ENCODE measurements at places on chromosomes 6 and 20.
A peak's percentile ranks its signal among the peaks of the same experiment; 100 is the strongest.

- no peak for DNase-seq
These were observed 1.9 kb downstream of the GINM1 start for GRCh38 chr6:149567945-149568585.

- no peak for DNase-seq
These were observed 8.0 kb downstream of the RNF217 start for GRCh38 chr6:124970243-124970642.

DNA sequence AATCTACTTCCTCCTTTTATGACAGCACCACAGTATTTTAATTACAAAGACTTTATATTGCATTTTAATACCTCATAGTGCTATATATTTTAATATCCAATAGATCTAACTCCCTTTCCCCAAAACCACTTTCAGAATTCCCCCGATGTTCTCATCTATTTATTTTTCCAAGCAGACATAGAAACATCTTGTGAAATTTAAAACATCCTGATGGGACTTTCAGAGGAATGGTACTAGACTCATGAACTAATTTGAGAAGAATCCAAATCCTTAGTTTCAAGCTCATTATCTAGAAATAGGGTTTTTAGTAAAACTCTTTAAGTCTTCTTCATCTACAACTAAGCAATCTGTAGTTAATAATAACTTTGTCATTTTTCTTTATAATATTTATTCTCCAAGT is 97.0 kb downstream of the TRERF1 start:
- no peak for DNase-seq

GRCh38 chr20:25293507-25293906 is 45.6 kb downstream of the PYGB start:
- DNase-seq = no peak

DNA sequence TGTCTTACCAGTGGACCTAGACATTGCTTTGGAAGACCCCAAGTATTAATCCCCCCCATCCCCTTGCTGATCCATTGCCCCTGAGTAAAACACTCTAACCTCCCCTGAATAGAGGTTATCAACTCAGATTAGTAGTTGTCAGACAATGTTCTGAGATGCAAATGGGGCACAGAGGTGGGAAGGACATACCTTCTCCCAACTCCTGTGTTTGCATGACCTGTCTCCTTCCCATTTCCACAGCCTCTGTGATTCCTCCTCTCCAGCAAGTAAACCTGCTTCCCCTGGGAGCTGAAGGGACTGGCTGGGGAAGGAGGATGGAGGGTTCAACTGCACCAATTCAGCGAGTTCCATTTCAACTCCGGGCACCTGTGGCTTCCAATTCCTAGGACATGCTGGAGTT is 199.8 kb upstream of the SASH1 start:
- no peak for DNase-seq

- no peak for DNase-seq
These were observed 39.6 kb upstream of the HS3ST5 start for GRCh38 chr6:114382406-114382805.

GRCh38 chr6:146857980-146858347 is 259.2 kb downstream of the ADGB start:
- peak; percentile 57 for DNase-seq

- no peak for DNase-seq
These were observed 105.1 kb downstream of the UTRN start for GRCh38 chr6:144390202-144390601.

DNA sequence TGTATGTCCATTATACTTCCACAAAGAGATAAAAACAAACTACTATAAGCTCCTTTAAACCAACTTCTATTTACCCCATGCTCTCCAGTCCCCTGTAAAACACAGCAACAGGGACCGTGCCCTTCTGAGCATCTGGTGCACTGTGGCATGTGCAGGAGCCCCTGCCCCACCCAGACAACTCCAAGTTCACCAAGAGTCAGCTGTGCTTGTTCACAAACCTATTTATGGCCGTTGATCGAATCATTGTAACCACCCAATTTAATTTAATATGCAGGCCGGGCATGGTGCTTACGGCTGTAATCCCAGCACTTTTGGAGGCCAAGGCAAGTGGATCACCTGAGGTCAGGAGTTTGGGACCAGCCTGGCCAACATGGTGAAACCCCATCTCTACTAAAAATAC is 13.7 kb upstream of the BLCAP start:
- DNase-seq = no peak

DNA sequence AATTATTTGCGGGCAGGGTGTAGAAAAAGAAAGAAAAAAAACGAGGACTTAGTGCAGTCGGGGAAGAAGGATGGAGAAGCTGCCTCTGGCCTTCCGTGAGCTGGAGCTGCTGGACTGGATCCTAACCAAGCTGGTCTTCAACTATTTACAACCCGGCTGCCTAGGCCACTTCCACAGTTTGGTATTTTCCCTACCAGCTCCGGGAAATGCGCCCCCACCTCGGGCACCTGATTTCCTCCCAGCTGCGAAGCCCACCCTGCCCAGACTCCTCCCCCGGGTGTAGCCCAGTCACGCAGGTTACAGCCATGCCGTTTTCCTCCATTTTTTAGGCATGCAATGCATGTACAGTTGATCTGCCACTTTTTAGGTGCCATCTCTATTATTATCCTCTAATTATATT is 21.2 kb downstream of the THEMIS start:
- no peak for DNase-seq

GRCh38 chr6:140604786-140605185 is 1230.3 kb upstream of the CITED2 start:
- no peak for DNase-seq

GRCh38 chr6:43829470-43829869 is 59.5 kb downstream of the VEGFA start:
- no peak for DNase-seq

- no peak for DNase-seq
These were observed 25.6 kb upstream of the HLA-DQB1 start for GRCh38 chr6:32692019-32692418.

DNA sequence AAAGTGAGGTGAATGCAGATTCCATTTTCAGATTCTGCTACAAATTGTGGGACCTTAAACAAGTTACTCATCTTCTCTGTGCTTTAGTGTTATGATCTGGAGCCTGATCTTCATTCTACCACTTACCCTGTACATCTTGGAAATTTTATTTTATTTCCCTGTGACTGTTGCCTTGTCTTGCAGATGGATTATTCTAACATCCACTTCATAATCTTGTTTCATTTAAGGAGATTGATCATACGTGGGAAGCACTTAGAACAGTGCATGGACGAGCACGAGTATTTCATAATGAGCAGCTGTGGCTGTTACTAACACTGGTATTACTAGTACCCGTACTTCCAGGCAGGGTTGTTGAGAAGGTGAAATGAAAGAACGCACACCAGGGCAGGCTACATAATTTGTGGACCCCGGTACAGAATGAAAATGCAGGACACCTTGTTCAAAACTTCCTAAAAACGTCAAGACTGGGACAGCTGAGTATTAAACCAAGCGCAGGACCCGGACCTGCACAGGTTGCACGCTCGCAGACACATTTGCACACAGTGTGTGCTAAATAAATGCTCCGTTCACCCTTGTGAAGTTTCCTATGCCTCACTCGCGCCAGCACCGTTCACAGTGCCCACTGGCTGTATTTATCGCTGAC is 535 bp upstream of the CCDC170 start:
- peak; percentile 4 for DNase-seq

DNA sequence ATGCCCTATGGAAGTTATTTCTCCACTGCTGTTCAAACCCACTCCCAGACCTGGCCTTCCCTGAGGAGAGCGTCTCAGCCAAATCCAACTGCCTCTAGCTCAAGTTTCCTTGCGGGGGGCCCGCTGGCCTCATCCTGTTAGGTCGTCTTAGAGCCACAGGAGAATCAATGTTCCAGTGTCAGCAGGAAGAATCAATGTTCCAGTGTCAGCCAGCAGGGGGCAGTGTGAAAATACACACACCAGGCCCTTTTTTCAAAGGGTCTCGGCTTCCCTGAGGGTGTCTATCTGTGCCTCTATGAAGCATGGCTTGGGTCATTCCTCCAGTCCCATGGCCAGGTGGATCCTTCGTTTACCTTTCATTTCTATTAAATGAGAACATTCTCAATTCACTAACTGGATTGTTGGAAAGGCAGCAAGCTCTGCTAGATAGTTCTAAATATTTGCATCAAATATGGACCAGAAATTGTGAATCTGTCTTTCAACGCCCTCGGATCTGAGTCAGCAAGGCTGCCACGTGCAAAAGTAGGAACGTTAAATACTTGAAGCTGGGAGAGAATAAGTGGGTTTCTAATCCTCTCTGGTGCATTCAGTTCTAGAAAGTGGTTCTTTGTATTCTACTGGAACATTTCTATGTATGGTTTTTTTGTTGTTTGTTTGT is 19.2 kb downstream of the PRND start:
- DNase-seq = peak; percentile 25

DNA sequence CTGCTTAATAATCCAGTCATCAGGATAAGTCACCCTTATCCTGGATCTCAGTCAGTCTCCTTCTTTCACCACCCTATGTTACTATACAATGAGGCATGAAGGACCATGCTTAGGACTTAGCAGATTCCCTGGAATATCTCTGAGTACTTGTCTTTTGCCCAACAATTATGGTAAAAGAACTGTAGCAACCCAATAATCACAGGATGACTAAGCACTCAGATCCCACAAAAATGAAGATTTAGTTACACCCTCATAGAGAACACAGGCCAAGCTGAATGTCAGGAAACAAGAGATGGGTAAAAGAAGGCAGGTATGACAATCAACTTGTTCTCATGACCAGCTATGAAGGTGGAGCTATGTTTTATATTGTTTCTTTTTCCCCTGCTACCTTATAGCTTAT is 91.4 kb downstream of the EDN1 start:
- no peak for DNase-seq

DNA sequence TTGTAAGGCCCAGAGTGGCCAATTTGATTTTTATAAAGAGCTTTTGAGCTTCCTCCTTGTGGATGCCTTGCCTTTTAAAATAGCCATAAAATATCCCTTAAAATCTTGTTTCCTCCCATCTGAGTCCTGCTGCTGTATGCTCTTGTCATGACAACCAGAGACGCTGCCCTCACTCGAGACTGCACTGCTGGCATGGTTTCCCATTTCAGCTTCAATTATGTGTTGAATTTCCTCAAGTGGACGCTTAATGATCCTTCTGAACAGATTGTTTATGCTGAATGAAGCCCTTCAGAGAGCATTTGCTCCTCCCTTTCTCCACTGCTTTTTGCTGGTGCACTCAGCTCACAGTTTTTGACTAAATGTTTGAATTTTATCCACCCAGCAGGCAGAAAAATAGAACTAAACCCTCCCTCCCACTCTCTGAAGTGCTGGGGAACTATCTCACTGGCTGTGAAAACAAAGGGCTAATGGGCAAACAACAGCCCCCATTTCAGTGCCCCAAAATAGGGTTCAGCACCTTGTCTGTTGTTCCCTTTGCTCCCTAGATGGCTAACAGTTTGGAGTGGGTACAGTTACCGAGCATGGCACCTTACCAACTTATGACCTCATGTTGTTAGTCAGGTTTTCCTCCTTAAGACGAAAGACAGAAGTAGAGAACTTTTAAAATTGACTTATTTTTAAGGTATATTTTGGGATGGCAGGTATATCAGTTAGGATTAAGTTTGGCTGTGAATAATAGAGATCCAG is 45.5 kb upstream of the RNF8 start:
- peak; percentile 91 for DNase-seq
